ENCODE measurements at places on chromosomes 5 and 9.
A peak's percentile ranks its signal among the peaks of the same experiment; 100 is the strongest.

DNA sequence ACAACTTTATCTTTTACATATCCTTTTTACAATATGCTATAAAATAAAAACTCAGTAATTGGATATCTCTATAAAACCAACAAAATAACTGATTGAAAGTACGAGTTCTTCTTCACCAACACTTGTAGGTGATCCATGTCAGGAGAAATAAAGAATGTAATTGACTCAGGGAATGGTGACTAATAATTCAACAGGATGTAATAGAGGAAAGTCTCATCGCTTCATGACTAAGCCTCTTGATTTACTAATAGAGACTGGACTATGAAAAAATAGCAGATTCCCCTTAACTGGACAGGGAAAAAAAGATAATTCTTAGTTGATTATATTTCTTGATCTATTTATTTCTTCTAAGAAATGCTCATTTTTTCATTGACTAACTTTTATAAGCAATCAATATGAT is 507.7 kb upstream of the PTGER4 start:
- DNase-seq = no peak

DNA sequence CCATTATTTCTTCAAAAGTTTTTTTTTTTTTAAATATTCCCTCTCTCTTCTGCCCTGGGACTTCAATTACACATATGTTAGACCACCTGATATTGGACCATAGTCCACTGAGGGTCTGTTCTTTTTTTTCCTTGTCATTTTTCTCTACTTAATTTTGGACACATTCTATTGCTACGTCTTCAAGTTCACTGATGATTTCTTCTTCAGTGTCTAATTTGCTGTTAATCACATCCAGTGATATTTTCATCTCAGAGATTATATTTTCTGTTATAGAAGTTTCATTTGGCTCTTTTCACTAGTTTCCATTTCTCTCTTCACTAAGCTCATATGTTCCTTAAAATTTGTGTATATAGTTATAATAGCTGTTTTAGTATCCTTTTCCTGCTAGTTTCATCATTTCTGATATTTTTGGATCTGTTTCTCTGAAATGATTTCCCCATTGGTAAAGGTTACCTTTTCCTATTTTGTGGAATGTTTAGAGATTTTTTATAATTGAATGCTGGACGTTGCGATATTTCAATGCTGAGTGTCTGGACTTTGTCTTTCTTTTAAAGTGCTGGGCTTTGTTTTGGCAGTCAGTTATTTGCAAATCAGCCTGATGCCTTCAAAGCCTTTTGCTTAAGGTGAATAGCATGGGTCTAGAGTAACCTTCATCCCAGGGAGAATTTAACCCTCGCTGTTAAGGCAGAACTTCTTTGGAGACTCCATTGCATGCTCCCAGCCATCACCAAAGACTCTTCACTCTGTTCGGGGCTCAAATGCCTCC is 111.8 kb downstream of the TTLL11 start:
- DNase-seq = no peak

- no peak for DNase-seq
These were observed 47.7 kb downstream of the ATG10 start for GRCh38 chr5:82019342-82020138.

DNA sequence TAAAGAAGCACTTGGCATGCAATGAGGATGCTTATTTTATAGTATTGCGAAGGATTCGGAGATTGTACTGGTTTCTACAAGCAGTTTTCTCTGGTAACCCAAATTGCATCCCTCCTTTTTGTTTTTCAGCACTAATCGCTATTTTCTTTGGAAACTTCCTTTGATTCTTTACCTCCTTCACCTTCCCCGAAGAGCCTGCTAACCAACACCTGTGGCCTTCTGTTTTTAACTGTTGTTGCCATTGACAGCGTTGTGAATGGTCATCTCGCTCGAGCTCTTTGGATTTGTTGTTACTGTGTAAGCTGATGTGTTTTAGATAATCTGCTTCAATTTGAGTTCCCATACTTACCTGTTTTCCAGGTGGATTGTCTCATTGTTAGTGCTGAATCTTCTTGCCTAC is 1.1 kb downstream of the CNOT6 start:
- no peak for DNase-seq

GRCh38 chr5:6759401-6759800 is 46.2 kb downstream of the TENT4A start:
- DNase-seq = no peak

DNA sequence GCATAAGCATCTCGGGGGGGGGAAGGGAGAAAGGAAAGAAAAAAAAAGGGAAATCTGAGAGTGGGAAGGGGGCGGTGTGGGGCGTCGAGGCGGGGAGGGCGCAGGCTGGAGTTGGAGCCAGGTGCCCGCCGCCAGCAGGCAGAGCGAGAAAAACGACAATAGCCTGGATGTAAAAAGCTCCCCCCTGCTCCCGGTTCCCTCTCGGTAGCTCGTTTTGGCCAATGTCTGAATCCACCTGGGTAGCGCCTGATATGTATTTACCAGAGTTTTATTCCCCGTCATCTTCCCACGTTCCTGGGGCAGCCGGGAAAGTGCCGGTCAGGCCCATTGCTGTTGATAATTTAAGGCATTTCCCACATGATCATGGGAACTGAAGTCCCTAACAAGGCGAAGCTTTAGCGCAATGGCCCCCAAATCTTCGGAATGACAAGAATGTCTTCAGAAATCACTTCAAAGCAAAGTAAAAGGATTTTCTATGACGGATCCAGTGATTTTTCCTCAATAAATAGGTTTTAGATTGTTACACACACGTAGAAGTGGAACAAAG is 3.0 kb upstream of the OTP start:
- DNase-seq = no peak

GRCh38 chr5:115655994-115656393 is 30.2 kb upstream of the TMED7 start:
- no peak for DNase-seq

DNA sequence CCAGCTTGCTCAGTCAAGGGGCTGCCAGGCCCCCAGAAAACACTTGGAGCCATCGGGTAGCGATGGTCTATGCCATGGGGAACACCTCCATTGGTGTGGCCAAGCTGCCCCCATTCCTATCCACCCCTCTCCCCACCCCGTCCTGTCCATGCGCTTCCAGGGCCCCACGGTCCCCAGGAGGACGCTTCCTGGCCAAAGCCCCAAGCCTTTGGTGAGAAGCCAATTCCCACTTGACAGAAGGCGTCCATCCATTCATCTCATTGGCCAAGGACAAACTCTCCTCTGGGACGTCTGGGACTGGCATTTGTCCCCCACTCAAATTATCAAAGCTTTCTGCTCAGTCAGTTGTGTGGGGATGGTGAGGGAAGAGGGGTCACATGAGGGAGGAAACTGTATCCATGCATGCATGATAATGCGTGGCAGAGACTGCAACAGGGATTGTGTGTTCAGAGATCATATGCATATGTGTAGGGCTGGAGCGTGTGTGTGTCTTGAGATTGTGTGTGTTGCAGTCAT is 9.5 kb downstream of the CPLX2 start:
- no peak for DNase-seq

- DNase-seq = no peak
These were observed 74.5 kb downstream of the XRCC4 start for GRCh38 chr5:83151821-83152220.

DNA sequence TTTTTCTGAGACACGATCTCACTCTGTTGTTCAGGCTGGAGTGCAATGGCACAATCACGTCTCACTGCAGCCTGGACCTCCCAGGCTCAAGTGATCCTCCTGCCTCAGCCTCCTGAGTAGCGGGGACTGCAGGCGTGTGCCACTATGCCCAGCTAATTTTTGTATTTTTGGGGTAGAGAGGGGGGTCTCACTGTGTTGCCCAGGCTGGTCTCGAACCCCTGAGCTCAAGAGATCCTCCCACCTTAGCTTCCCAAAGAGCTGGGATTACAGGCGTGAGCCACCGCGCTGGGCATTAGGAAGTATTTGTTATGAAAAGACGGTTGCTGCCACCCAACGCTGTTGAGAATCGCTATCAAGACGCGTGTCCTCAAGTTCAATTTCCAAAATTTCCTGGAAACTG is 180.9 kb upstream of the TBCA start:
- DNase-seq = no peak

- DNase-seq = no peak
These were observed 51.1 kb downstream of the C9orf152 start for GRCh38 chr9:110156902-110157301.

DNA sequence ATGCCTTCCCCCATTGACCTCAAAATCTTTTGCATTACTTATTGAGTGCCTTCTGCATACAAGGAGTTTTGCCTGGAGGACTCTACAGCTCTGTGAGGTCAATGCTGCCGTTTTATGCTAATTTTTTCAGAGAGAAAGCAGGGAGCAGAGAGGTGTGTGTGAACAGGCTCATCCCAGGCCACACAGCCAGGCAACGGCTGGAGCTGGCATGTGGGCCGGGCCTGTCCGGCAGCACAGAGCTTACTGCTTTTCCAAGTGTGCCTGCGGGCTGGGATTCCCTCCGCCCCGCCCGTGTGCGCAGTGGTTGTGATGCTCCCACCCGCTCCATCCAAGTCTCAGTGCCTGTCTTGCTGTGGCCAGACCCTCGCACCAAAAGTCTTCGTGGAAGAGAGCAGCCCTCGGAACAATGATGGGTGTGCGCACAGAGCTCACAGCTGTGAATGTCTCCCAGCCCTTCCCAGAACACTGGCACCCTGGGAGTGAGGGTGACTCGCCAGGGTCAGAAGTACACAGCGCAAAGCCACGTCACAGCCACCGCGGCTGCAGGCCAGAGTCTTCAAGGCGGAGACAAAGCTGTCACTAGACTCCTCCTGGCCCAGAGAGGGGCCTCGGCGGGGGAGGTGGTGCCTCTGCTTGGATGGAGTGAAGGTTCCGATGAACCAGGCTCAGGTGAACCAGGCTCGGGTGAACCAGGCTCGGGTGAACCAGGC is 82.8 kb downstream of the COL5A1 start:
- no peak for DNase-seq

DNA sequence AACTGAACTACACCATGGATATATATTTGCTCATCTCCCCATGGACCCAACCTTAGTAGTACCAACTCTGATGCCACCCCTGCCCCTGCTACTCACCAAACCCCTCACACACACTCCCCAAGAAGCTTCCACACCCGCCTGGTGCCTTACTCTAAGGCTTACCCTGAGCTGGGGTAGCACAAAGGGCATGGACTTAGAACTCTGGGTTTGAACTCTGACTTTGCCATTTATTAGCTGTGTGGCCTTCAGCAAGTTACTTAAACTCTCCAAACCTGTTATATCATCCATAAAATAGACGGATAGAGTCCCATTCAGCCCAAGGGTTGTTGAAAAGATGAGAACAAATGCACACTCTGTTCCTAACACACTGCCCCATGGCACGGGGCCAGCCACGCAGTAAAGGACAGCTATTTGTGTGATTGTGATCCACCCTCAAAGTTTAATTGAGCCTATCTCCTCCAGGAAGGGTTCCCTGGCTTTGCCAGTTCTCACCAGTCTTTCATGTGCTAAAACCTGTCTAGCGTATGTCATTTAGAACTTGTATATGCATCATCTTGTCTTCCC is 111.0 kb downstream of the KLHL3 start:
- DNase-seq = no peak

DNA sequence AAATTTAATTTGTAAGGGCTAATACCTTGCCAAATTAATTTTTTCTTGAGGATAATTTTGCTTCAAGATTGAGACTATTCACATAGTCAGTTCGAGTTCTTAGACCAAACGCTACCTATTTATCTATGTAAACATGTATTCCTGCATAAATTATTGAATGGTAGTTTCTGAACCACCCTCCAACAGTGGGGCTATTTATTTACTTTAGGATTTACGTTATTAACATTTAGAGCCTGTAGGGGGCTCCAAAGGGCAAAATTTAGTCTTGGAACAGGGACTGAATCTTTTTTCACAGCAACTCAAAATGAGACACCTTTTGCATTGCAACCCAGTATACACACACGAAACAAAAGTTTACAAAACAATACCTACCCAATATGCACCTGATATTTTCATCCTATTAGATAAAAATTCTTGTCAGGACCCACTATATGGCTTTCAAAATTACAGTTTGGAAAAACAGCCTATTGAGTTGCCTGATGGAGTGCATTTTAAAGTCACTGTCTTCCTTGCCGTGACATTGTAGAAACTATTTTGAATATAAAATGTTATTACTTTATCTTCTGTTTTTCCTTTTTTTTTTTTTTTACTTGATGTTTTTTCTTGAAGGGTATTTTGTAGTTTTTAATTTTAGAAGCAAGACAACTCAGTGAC is 47.1 kb upstream of the POU4F3 start:
- peak; percentile 43 for DNase-seq

GRCh38 chr5:142233083-142234032 is 91.5 kb downstream of the SPRY4 start:
- no peak for DNase-seq

- peak; percentile 30 for DNase-seq
These were observed 56.8 kb downstream of the PTCH1 start for GRCh38 chr9:95459851-95460517.

DNA sequence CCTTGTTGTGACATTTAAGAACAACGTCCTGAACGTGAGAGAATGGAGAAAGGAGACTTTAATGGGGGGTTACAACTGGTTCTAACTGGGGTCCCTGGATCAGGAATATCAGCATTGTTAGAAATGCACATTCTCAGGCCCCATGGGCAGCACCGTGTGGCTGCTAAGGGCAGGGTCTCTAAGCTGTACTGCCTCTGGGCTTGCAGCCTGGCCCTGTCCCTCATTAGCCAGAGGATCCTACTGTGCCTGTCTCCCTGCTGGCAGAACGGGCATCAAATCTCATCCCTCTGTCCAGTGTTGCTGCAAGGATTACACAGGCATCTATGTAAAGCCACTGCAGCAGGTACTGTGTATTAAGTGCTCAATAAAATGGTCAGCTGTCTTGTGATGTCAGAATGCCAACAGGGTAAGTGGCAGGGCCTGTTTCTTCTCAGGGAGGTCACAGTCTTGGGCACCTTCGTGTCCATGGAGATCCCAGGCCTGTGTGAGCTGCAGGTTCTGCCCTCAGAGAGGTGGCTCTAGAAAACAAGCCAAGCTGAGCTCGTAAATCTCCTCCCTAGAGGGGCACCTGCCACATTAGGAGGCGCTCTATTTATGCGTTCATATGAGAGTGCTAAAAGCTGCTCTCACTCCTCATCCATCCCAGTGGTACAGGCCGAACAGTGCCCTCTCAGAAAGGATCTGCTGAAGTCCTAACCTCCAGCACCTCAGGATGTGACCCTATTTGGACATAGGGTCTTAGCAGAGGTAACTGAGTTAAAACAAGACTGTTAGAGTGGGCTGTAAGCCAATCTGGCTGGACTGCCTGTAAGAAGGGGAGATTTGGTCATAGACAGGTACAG is 210.5 kb downstream of the GADD45G start:
- no peak for DNase-seq

DNA sequence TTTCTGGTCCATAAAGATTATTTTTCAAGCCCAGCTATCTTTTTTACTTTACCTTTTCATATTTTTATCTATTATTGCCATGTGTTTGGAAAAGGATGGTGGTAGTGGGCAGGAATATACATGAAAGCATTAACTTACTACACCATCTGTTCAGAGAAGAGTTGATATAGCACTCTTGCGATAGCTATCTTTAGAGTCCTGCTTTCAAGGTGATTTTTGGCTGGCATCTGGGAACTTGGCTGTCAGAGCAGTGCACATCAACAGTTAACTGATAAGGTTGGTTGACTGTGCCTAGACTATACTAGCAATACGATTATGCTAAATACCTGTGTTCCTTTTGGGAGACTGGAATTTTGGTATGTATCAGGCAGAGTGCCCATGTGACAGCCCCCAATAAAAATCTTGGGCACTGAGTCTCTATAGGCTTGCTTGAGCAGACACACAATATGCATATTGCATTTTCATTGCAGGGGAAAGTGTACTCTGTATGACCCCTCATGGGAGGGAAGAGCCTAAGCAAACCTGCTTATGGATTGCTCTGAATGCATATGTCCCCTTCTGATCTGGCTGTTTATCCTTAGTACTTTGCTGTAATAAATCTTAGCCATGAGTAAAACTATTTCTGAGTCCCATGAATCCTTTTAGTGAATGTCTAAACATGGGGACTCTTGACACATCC is 227.6 kb upstream of the C9orf72 start:
- no peak for DNase-seq

Data from NCI-H2227 treated with DMSO at 0.1 percent for 48 hours (cell line).